ENCODE measurements at places on chromosomes 3 and 15.

- DNase-seq: no peak
Observed at GRCh38 chr15:63042877-63043334, 359 bp downstream of the TPM1 start.

DNA sequence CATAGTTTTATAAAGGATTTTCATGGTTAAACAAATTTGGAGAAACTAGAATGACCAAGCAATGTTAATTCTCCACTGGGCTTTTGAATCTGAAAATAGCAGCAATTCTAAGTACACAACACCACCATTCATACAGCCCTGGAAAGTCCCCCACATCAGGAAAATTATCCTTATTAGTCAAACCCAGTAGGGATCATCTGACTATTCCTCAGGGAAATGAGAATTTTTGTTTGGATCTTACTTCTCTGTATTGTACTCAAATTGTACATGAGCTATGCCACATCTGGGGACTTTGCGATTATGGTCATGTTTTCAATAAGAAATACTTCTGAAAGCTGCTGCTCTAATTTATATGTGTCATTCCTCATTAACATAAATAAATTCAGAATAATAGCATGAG, 46.0 kb downstream of the RARB start:
- DNase-seq: no peak

- no peak for DNase-seq
Observed at GRCh38 chr15:88615303-88616107, 5.6 kb upstream of the AEN start.

DNA sequence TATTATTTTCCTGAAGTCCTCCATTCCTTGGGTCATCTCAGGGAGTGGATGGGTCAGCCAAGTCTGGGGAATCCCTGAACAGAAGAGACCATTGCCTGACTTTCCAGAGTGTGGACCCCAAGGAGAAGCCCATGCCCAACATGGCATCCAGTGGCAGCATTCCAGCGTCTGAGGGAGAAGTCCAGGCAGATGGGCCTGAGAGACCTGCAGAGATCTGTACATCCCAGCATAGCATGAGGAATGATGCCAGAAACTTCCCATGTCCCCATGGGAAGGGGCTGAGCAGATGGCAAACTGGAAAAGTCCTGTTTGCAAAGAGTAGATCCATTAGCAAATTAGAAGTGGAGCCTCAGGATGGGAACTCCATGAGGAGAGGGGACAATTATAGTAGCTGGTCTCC, 17.6 kb upstream of the COLQ start:
- no peak for DNase-seq

DNA sequence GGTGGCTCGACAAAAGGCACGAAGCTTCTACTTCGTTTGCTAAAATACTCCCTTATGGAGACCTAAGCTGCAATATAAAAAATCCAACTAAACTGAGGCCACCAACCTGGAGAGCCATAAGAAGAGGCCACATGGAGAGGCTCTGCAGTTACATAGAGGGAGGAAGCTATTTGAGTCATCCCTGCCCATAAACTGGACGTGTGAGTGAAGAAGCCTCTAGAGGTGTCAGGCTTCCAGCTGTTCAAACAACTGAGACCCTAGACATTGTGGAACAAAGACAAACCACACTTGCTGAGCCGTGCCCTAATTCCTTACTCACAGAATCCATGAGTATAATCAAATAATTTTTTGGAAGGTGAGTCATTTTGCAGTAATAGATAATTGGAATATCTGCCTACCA, 50.2 kb upstream of the GMNC start:
- no peak for DNase-seq

DNA sequence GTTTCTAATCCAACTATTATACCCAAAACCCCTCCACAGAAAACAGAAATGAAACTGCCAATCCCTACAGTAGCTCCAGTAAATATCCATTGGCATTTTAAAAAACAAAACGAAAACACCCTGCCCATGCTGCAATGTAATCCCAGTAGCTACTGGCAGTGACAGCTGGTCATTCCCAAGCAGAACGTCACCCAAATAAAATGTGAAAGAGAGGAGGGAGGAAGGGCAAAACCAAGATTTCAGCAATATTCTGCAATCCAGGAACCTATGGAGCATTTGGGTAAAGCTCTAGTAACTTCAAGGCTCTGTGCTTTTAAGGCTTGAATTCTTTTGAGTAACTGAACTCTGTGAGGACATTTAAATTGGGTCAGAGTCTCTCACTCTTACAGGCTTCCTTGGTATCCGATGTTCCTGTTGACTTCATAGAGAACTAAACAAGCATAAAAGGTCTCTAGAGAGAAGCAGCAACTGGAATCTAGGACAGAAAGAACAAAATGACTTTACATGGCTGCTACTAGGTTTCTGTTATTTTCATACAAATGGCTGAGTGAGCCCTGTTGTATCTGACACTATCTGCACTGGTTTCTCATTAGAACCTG, 136.2 kb downstream of the TNIK start:
- no peak for DNase-seq

DNA sequence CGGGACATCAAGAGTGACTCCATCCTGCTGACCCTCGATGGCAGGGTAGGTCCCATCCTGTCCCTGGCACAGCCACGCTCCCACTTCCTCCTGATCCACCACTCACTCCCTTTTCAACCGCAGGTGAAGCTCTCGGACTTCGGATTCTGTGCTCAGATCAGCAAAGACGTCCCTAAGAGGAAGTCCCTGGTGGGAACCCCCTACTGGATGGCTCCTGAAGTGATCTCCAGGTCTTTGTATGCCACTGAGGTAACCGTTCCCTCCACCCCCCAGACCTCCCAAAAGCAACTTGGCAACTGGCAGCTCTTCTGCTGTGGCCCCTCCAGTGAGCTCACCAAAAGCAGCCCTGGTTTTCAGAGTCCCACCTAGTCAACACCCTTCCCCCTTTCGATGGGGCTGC, 9.4 kb downstream of the ANKRD63 start:
- no peak for DNase-seq

GRCh38 chr15:22263738-22264137, 183.4 kb downstream of the OR4M2 start:
- DNase-seq: no peak

- no peak for DNase-seq
Observed at GRCh38 chr3:53708001-53708621, 138.1 kb downstream of the CHDH start.

Data from GDM1 (cell line).